ENCODE measurements at places on chromosomes 1 and 21.

DNA sequence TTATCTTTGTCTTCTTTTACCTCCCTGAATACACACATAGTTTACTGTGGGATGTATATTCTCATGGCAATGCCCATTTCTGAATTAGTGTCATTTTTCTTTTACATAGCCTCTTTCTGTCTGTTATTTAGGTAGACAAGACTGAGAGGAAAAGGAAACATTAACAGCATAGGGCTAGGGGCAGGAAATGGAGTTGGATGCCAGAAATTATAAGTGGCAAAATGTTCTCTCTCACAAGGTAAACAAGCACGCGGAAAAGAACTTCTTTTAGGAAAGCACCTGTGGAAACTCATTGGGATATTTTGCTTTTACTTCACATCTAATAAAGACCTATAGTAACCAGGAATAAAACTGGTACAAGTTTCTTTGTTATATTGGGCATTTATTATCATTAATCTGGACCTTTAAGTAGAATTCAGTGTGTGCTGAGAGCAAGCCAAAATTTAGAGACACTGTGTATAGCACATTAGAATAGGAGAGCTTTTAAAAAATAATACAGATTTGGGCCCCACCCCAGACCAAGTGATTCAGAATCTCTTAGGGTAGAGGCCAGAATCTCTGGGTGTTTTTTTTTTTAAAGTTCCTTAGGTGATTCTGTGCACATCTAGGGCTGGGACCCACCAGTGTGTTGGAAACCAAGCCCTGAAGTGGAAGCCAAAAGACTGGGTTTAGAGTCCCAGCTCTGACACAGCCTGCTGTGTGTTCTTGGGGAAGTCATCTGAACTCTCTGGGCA is 32.7 kb downstream of the S100A10 start:
- DNase-seq: no peak

- DNase-seq: no peak
These were observed 63.3 kb upstream of the RNF11 start for GRCh38 chr1:51172811-51173210.

GRCh38 chr21:16569679-16570078 is 839.9 kb downstream of the USP25 start:
- DNase-seq: no peak

GRCh38 chr21:45522381-45522780 is 19.9 kb downstream of the SLC19A1 start:
- DNase-seq: no peak

DNA sequence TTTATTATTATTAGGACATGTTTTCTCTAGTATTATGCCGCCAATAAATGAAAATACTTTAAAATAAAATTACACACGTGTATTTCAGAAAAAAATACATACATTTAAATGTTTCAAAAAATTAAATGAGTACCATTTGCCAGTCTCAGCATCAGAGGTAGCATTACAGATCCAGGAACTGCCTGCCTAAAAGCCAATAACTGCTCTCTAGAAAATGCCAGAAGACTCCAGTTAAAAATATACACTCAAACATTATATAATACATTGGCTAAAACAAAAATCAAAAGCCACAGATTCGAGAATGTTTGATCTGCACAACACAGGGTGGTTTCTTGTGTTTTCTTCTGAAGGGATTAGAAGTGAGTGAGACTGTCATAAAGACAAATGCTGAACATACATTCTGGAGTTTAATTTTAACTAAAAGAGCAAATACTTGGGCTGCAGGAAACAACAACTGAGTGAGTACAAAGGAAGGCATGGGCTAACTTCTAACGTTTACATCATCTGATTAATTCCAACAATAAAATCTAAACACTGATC is 105.5 kb downstream of the RERE start:
- DNase-seq: no peak

DNA sequence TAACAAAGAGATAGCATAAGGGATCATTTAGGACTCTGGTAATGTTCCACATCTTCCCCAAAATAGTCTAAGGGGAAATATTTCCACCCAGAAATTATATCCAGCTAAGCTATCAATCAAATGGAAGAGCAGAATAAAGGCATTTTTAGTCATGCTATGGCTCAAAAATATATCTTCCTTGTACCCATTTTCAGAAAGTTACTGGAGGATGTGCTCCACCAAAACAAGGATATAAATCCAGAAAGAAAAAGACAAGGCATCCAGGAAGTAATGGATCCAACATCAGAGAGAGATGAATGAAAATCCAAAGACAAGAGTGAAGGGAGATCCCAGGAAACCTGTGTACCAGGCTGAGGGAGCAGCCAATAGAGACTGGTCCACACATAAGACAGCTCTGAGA is 2.7 kb upstream of the KRTAP10-8 start:
- no peak for DNase-seq

GRCh38 chr1:228875741-228876140 is 140.5 kb downstream of the RHOU start:
- no peak for DNase-seq

- DNase-seq: no peak
These were observed 140.4 kb downstream of the COL24A1 start for GRCh38 chr1:86016076-86016759.

DNA sequence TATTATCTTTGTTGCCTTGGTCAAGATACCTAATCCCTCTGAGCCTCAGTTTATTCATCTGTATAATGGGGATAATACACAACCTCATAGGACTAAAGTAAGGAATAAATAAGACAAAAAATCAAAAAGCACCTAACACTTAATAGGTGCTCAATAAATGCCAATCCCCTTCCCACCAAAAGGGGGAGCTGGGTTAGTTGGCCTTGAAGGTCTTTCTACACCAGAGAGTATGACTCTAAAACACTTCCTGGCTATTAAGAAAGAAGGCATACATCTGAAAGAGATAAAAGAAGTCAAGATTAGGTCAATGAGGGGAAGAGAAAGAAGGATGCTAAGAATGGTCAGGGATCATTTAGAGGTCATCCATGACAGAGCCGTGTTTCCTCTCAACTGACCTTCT is 11.1 kb downstream of the VSIG8 start:
- DNase-seq: no peak

DNA sequence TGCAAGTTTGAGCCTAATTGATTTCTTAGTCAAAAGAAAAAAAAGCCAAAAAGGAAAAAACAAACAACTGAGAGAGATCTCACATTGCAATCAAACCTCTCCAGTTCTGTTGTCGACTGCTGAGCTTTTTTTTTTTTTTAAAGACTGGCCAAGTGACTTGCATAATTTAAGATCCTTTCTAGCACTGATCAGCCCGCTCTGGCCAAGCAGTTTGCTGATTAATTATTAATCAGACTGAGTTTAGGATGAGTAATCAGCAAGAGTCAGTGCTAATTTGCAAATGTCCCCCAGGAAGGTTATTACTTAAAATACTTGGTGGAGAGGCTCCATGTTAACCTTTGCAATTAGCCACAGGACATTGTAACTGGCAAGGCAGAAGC is 39.3 kb downstream of the HMGB4 start:
- no peak for DNase-seq

DNA sequence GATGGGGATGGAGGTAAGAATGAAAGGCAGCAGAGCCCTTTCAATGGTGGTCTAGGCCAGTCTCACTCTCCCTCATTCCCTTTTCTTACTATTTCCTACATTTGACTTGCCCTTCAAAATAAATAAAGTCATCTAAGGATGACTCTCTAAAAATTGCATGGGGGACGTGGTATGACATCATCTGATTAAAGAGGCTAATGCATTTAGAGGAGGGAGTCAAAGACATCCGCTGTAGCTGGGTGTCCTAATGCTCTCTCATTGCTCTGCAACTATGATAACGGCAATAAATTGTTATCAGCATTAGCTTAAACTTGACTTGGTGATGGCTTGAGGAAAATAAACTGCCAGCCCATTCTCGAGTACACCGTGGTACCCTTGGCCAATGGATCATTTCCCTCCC is 225.6 kb upstream of the PBX1 start:
- DNase-seq: no peak

DNA sequence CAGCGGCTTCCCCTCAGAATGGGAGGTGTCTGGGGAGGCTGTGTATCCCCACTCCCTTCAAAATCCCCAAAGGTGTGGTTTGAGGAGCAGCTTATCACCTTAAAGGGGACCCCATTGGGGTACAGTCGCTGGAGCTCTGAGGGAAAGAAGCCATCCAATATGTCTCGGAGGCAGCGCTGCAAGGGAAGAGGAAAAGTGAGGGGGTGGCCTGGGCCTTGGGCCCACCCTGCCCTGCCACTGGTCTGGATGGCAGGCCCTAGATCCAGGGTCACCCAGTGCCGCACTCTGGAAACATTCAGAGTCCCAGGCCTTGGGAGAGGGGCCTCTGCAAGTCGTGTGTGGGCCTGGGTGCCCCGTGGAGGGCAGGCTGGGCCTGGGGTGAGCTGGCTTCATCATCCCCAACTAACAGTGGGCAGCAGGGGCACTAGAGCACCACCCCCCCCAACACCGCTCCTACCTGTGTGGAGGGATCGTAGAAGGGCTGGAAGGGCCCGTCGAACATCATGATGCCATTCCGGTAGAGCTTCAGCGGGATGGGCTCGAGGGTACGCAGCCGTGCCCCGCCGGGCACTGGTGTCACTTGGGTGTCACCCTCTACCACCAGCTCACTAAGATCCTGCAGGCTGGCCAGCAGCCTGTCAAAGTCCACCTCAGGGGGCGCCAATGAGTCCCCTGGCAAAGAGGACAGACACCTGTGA is 5.6 kb downstream of the SH3BGRL3 start:
- no peak for DNase-seq

DNA sequence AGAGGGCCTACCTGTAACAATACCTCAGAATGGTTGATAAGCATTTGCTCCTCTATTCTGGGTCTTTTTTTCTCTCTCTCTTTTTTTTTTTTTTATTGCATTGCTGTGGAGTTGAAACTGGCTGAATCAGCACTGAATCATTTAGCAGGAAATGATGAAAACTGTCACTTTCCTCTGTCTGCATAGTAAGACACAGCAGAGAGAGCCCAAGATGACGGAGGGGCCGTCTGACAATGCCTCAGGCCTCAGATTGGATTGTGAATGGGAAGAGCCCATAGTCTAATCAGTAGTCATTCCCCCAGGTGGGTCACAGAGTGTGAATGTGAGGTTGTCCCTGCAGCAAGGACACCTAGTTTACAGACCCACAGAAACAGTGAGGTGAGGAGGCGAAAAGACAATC is 193.2 kb upstream of the PLXNA2 start:
- no peak for DNase-seq

DNA sequence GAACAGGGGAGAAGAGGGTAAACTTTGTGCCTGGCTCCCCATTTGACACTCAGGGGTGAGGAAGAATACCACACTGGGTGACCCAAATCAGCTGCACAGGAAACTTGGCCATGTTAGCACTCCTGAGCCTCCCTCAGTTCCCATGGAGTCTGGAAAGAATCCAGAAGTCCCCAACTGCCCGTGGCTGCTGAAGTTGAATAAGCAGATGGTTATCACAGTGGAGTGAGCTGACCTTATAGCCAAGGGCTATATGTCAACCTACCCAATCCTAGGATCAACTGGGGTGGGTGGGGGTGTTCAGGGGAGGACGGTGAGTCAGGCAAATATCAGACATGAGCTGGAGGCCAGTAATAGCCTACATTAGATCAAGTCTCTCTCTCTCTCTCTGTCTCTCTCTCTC is 20.4 kb downstream of the KCNH1 start:
- DNase-seq: no peak

GRCh38 chr1:242735323-242735722 is 210.8 kb upstream of the PLD5 start:
- no peak for DNase-seq

- DNase-seq: peak; percentile 54
These were observed 32.8 kb upstream of the IFNAR2 start for GRCh38 chr21:33196941-33197374.

GRCh38 chr21:33505833-33506232 is 14.3 kb upstream of the DNAJC28 start:
- no peak for DNase-seq

DNA sequence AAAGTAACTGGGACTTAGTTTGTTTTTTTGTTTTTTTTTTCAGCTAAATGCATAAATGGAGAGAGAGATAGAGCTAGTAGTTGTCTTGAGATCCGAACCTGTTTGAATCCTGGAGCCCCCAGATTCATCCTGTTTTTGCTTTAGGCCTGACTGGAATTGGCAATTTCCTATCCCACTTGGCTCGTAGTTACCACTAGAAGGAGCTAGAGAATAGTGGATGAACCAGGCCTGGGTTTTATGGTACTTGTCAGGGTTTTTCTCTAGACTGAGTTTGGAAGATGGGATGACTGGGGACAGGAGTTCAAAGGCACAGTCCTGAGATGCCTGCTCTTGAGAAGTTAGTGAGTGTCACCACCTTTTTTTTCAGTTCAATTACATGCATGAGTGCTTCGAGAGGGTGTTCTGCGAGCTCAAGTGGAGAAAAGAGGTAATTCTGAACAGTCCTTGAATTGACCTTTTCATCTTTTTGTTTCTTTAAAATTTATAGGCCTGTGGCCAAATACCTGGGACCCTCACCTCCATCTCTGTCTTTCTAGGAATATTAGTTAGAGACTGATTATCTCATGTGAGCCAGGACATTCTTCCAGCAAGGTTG is 23.4 kb downstream of the CELF3 start:
- DNase-seq: peak; percentile 24

GRCh38 chr1:3948344-3948743 is 48.3 kb upstream of the C1orf174 start:
- DNase-seq: no peak

GRCh38 chr1:97668945-97669344 is 251.9 kb downstream of the DPYD start:
- no peak for DNase-seq

GRCh38 chr1:211580303-211580687 is 1.3 kb upstream of the SLC30A1 start:
- DNase-seq: no peak

DNA sequence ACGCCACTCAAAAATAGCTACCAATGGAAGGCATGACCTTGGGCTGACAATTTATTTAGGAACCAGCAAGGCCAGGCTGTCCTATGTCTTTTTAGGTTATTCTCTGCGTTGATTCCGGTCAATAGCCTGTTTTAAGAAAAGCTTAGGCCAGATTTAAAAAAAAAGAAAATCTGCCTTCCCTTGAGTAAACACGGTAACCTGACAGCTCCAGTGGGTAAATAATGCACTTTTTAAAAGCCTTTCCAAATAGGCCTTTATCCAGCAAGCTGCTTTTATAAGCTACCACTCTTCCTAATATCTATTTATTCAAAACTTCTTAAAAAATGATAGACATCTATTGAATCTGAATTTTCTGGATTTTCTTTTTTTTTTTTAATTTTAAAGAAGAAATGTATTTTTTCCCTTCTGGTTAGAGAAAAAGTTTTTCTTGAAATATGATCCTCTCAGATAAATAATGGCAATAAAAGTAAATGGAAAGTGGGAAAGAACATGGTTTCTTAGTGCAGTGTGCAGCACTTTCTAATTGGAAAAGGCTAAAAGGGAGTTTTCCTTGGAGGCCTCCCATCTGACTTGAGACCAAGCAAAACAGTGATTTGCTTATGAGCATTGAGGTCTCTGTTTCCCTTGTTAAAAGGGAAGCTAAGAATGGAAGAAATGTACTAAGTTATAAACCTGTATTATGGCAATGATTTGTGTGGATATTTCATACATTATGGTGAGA is 281.0 kb upstream of the RUNX1 start:
- DNase-seq: no peak
